Activated CD4-positive, alpha-beta memory T cell treated with anti-CD3 and anti-CD28 coated beads, Interleukin-2, amount 10 ng/mL, durations not matched to agents 7 days and 5 days (primary cell): ENCODE measurements at places on chromosomes 2 and 18.

GRCh38 chr2:151560289-151560688 lies 150.6 kb downstream of the RIF1 start:
- DNase-seq = no peak
- H3K36me3 ChIP-seq = no peaks in the 10 kb centered on the region
- no peak overlapping the region for H3K4me3 ChIP-seq
- peaks cover 26% of the 10 kb centered on the region for H3K27me3 ChIP-seq
- H3K4me1 ChIP-seq = no peaks in the 10 kb centered on the region

DNA sequence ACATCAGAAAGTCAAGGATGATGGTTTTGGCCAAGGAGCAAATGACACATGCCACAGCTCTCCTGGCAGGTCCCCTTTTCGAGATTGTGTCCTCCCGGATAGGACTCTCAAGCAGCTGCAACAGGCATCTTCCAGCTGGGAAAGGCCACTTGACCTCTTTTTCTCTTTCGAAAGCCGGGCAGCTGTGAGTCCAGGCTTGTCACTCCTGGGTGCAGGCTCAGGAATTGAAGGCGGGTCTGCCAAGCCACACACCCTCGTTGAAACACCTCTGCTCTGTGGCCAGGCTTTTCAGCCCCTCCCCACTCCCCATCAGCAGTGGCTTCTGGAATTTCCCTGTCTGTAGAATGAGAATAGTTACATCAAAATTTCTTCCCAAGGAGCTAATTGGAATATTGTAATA lies 98.0 kb downstream of the CCDC138 start:
- no peak overlapping the region for H3K4me3 ChIP-seq
- no peaks in the 10 kb centered on the region for H3K4me1 ChIP-seq
- H3K36me3 ChIP-seq = peaks cover 4% of the 10 kb centered on the region
- H3K27ac ChIP-seq = no peak overlapping the region

DNA sequence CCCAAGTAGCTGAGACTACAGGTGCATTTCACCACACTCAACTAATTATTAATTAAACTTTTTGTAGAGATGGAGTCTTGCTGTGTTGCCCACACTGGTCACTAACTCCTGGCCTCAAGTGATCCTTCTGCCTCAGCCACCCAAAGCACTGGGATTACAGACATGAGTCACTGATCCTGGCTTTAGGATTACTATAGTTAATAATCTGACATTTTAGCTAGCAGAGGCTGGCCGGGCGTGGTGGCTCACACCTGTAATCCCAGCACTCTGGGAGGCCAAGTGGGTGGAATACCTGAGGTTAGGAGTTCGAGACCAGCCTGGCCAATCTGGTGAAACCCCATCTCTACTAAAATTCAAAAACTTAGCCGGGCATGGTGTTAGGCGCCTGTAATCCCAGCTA lies 39.5 kb downstream of the USP34 start:
- DNase-seq = no peak
- no peak overlapping the region for H3K27ac ChIP-seq
- H3K27me3 ChIP-seq = no peaks in the 10 kb centered on the region

DNA sequence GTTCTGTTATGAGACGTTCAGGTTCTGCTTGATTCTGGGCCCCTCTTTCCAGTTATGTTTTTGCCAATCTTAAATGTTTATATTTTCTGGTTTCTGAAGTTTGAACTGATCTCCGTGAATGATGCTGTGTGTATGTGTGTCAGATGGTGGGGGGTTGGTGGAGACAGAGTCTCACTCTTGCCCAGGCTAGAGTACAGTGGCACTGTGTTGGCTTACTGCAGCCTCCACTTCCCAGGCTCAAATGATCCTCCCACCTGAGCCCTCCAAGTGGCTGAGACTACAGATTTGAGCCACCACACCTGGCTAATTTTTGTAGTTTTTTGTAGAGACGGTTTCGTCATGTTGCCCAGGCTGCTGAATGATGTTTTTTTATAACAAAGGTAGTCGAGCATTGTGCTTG lies 45.9 kb downstream of the PSMD14 start:
- no peak overlapping the region for H3K27ac ChIP-seq
- no peaks in the 10 kb centered on the region for H3K27me3 ChIP-seq
- peaks cover 2% of the 10 kb centered on the region for H3K4me1 ChIP-seq
- peaks cover 13% of the 10 kb centered on the region for H3K36me3 ChIP-seq
- DNase-seq = no peak

DNA sequence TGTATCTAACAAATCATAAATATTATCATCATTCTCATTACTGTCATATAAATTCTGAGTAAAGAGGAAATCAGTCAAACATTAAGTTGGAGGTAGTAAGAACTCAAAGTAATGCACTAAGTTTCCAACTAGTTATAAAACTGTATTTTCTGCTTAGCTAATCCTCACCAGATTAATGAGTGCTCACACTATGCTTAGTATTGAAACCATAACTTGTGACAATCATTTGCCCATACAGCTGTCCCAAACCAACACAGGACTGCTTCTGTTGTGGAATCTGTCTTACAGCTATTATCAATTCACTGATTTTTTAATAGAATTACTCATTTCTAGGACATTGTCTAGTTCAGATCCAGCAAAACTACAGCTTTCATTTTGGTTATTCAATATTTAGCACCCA lies 41.5 kb upstream of the TANK start:
- H3K4me1 ChIP-seq = peaks cover 13% of the 10 kb centered on the region
- no peak overlapping the region for H3K4me3 ChIP-seq
- no peak for DNase-seq
- H3K27me3 ChIP-seq = peaks cover 2% of the 10 kb centered on the region
- no peaks in the 10 kb centered on the region for H3K36me3 ChIP-seq

GRCh38 chr18:45015788-45016128 lies 335.1 kb downstream of the SETBP1 start:
- no peak overlapping the region for H3K4me3 ChIP-seq
- no peak for DNase-seq
- no peaks in the 10 kb centered on the region for H3K4me1 ChIP-seq
- H3K27me3 ChIP-seq = no peaks in the 10 kb centered on the region

DNA sequence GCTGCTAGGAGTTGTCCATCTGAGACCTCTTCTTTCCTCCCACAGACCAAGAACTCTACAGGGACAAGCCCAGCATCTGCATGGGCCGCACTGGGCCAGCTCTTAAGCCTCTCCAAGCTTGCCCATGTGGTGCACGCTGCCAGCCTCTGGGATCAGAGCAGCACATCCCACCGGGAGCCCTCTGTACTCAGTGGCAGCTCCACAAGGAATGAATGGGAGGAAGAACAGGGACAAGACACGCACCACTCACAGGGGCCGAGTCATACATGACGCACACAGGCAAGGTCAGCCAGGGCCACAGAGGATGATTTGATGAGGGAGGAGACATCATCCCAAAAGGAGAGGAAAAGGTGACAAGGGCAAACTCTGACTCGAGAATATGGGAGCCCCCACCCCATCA lies 268.3 kb downstream of the KLHL29 start:
- DNase-seq = no peak
- no peak overlapping the region for H3K4me3 ChIP-seq
- no peaks in the 10 kb centered on the region for H3K36me3 ChIP-seq
- H3K27ac ChIP-seq = no peak overlapping the region
- H3K27me3 ChIP-seq = no peaks in the 10 kb centered on the region
- no peaks in the 10 kb centered on the region for H3K4me1 ChIP-seq

GRCh38 chr2:239308661-239309397 lies 92.0 kb downstream of the HDAC4 start:
- H3K4me3 ChIP-seq = no peak overlapping the region
- no peaks in the 10 kb centered on the region for H3K27me3 ChIP-seq
- H3K36me3 ChIP-seq = peaks cover 4% of the 10 kb centered on the region
- no peak overlapping the region for H3K27ac ChIP-seq
- H3K4me1 ChIP-seq = peaks cover 21% of the 10 kb centered on the region

DNA sequence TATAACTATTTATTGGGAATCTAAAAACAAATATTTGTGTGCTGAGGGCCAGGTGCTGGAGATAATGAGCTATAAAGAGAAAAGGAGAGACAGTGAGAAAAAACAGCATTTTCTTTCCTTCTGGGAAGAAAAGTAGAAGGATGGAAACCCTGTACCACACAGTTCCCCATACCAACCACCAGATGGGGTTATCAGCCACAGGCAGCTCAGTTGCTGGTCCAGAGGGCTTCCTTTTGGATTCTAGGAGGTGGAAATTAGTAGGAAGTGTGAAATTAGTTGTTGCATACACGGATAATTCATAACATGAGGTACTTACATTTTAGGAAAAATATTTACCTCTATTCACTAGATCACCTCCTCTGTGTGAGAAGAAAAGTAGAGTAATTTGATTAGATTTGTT lies 237.0 kb upstream of the FOSL2 start:
- no peak for DNase-seq
- no peak overlapping the region for H3K4me3 ChIP-seq
- no peaks in the 10 kb centered on the region for H3K27me3 ChIP-seq
- H3K27ac ChIP-seq = no peak overlapping the region
- H3K36me3 ChIP-seq = peaks cover 51% of the 10 kb centered on the region

GRCh38 chr2:143259368-143259958 lies 130.2 kb downstream of the ARHGAP15 start:
- DNase-seq = peak; percentile 79
- H3K27me3 ChIP-seq = no peaks in the 10 kb centered on the region
- peaks cover 35% of the 10 kb centered on the region for H3K36me3 ChIP-seq
- H3K4me3 ChIP-seq = peak overlapping the region; percentile 71

GRCh38 chr18:43665105-43665788 lies 388.0 kb upstream of the SYT4 start:
- DNase-seq = no peak
- no peak overlapping the region for H3K27ac ChIP-seq
- no peak overlapping the region for H3K4me3 ChIP-seq
- no peaks in the 10 kb centered on the region for H3K36me3 ChIP-seq
- H3K4me1 ChIP-seq = no peaks in the 10 kb centered on the region

DNA sequence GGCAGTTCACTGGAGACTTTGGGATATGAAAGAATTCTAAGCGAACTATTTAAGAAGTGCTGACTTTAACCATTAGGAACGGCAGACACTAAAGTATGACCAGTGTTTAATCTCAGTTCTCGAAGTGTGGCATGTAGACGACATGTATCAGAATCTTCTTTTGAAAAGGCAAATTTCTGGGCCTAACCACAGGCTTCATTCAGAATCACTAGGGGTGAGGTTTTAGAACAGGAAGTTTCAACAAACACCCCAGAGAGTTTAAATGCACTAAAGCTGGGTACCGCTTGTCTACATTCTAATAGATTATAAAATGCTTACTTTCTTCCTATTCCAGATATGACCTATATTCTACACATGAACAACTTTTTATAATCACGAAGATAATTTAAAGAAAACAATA lies 180.3 kb downstream of the ANKRD44 start:
- no peaks in the 10 kb centered on the region for H3K27me3 ChIP-seq
- peaks cover 64% of the 10 kb centered on the region for H3K4me1 ChIP-seq
- DNase-seq = no peak
- H3K36me3 ChIP-seq = peaks cover 76% of the 10 kb centered on the region

GRCh38 chr2:239979243-239980023 lies 45.7 kb downstream of the NDUFA10 start:
- no peaks in the 10 kb centered on the region for H3K27me3 ChIP-seq
- DNase-seq = no peak
- no peaks in the 10 kb centered on the region for H3K4me1 ChIP-seq
- no peak overlapping the region for H3K4me3 ChIP-seq
- peaks cover 35% of the 10 kb centered on the region for H3K36me3 ChIP-seq
- no peak overlapping the region for H3K27ac ChIP-seq

GRCh38 chr2:634636-635388 lies 42.4 kb downstream of the TMEM18 start:
- no peaks in the 10 kb centered on the region for H3K36me3 ChIP-seq
- peaks cover 9% of the 10 kb centered on the region for H3K27me3 ChIP-seq
- no peak for DNase-seq
- no peak overlapping the region for H3K4me3 ChIP-seq

DNA sequence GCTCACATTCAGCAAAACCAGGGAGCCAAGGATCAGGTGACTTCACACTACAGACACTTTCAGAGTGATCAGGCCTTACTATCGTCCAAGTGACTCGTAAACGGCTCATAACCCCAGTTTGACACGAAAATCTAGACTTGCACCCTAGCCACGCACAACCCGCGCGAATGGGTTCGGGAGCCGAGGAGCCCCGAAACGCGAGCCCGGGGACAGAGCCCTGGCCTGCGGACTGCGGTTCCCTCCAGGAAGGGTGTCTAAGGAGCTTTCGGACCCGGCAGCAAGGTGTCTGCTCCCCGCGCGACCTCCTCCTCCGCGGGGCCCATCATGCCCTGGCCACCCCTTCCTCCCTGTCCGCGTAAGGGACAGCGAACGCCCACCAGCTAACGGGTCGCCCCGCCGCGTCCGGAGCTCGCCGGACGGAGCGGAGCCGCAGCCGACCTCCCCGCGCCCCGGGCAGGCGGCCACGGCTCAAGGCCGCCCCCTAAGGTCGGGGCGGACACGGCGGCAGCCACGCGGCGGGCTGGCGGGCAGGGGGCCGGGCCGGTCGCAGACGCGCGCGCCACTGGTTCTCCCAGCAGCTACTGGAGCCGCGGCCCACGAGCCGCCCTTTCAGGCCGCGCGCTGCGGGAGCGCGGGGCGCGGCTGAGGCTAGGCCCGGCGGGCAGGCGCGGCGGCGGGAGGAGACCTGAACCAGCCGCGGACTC lies 575 bp downstream of the ATL2 start:
- peaks cover 1% of the 10 kb centered on the region for H3K27me3 ChIP-seq
- peak; percentile 64 for DNase-seq
- H3K27ac ChIP-seq = peak overlapping the region; percentile 76
- peaks cover 49% of the 10 kb centered on the region for H3K4me1 ChIP-seq
- peak overlapping the region; percentile 88 for H3K4me3 ChIP-seq

DNA sequence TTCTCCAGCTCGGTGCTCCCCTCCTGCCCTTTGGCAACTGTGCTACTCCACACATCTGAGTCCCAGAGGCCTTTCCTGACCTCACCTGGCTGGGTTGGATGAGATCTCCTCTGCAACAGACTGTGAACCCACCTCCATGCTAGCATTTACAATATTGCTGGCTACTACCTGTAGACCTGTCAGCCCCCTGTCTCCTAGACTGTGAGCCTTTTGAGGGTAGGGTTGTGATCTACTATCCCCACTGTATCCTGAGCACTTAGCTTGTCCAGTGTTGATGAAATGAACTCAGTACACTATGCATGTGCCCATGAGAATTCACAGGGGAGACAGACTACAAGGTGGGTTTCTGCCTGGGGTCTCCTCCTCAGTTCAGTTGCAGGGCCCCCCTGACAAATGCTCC lies 70.1 kb downstream of the C1QL2 start:
- no peaks in the 10 kb centered on the region for H3K36me3 ChIP-seq
- no peak overlapping the region for H3K4me3 ChIP-seq
- H3K4me1 ChIP-seq = no peaks in the 10 kb centered on the region

- H3K36me3 ChIP-seq = peaks cover 78% of the 10 kb centered on the region
- no peak for DNase-seq
- no peak overlapping the region for H3K4me3 ChIP-seq
- H3K27ac ChIP-seq = no peak overlapping the region
- peaks cover 2% of the 10 kb centered on the region for H3K4me1 ChIP-seq
- no peaks in the 10 kb centered on the region for H3K27me3 ChIP-seq
Measured at GRCh38 chr2:69514819-69515218, 77.6 kb upstream of the NFU1 start.

- peaks cover 14% of the 10 kb centered on the region for H3K36me3 ChIP-seq
- no peaks in the 10 kb centered on the region for H3K27me3 ChIP-seq
- H3K4me1 ChIP-seq = peaks cover 57% of the 10 kb centered on the region
- DNase-seq = peak; percentile 38
Measured at GRCh38 chr2:9697909-9698308, 67.1 kb upstream of the YWHAQ start.

- DNase-seq = no peak
- no peak overlapping the region for H3K4me3 ChIP-seq
- H3K27me3 ChIP-seq = no peaks in the 10 kb centered on the region
- no peaks in the 10 kb centered on the region for H3K36me3 ChIP-seq
Measured at GRCh38 chr2:191612496-191612895, 65.4 kb upstream of the NABP1 start.

- no peak overlapping the region for H3K27ac ChIP-seq
- H3K4me3 ChIP-seq = no peak overlapping the region
- H3K4me1 ChIP-seq = no peaks in the 10 kb centered on the region
- H3K36me3 ChIP-seq = no peaks in the 10 kb centered on the region
Measured at GRCh38 chr2:209323738-209324137, 100.1 kb upstream of the MAP2 start.
